ENCODE measurements at places on chromosomes 13 and 19.

DNA sequence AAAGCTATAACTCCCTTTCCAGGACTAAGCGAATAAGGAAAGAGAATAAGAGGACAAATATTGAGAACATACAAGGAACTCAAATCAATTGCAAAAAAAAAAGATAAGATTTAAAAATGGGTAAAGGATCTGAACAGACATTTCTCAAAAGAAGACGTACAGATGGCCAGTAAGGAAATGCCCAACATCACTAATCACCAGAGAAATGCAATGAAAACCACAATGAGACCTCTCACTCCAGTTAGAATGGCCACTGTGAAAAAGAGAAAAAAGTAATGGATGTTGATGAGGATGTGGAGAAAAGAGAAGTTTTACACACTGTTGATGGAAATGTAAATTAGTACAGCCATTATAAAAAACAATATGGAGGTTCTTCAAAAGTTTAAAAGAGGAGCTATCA is 63.8 kb downstream of the VWA8 start:
- no peak for DNase-seq

GRCh38 chr13:40176242-40176641 is 490.2 kb downstream of the FOXO1 start:
- DNase-seq = no peak

DNA sequence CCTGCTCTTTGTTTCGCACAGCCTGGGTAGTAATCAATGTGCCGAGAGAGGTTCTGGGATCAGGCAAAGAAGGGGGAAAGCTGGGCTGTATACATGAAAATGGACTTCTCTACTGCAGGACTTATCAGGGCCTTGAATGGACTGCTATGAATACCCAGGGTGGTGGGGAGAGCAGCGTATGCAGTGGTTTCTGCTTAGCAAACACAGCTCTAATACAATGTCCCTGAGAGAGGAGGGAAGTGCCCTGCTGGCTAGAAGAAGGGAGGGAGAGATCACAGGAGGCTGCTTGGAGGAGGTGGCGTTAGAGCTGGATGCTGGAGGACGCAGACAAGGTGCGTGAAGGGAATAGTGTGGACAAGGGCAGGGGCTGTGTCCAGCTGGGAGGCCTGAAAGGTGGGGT is 116.1 kb downstream of the PTPRS start:
- no peak for DNase-seq

GRCh38 chr13:41707194-41707821 is 250.0 kb downstream of the RGCC start:
- DNase-seq = no peak

- no peak for DNase-seq
These were observed 785.6 kb upstream of the KLHL1 start for GRCh38 chr13:70893832-70894231.

All from brain pericyte (primary cell).